ENCODE measurements at places on chromosomes 6 and 20. TPM values are rescaled to one million over a fixed set of nuclear protein-coding genes. Genes with fewer than 3 reads are reported as not detected.

The SPATA2 gene
- total RNA-seq = 11.9 TPM

The SLC52A3 gene
- total RNA-seq = 3.9 TPM

The TUBB2B gene
- total RNA-seq = 599 TPM

The SNAP91 gene
- 1.5 TPM for total RNA-seq

The OR2W1 gene
- not detected for total RNA-seq

The SAMD10 gene
- total RNA-seq = 3.8 TPM

The MAP3K5 gene
- total RNA-seq = 2.4 TPM

The KCNK5 gene
- total RNA-seq = 44.3 TPM

The SIGLEC1 gene
- not detected for total RNA-seq

The DNMT3B gene
- total RNA-seq = 1,016 TPM
